ENCODE measurements at places on chromosomes 1 and 21.

GRCh38 chr1:155037851-155038441 is 4.3 kb downstream of the DCST1 start:
- no peak for DNase-seq

DNA sequence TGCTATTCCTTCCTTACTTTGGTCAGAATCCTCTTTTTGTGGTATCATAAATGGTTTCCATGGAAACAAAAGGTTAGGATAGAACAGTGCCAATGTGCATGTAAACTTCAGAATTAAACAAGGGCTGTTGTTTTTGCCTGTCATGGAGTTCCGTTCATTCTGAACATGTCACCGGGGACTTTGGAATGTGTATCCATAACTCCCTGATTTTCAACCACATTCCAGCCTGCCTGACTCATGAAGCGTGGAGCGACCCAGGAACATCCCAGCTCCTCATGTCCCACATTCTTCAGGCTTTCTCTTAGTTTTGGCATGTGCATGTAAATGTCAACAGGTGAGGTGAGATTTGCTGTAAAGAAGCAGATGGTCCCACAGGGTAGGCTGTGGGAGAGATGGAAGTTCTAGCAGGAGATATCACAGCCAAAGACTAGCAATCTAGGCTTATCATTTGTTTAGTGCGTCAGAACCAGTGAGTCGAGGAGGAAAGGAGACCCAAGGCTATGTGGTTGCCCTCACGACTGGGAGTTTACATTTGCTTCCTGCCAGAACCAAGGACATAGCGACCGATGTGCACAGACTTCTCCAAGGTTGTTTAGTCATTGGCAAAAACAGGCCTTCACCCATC is 23.0 kb upstream of the DNAJC11 start:
- no peak for DNase-seq

GRCh38 chr1:154736841-154737240 is 128.9 kb upstream of the ADAR start:
- no peak for DNase-seq

- DNase-seq = no peak
Measured at GRCh38 chr1:33032126-33032869, 4.4 kb downstream of the AK2 start.

- no peak for DNase-seq
Measured at GRCh38 chr1:167587872-167588271, 34.3 kb upstream of the CREG1 start.

Data from GM10248 (cell line).